Activated T-cell treated with anti-CD3 and anti-CD28 coated beads, Interleukin-2, amount 50 U/mL, for 1 hour (primary cell): ENCODE measurements at places on chromosomes 5 and 9.

DNA sequence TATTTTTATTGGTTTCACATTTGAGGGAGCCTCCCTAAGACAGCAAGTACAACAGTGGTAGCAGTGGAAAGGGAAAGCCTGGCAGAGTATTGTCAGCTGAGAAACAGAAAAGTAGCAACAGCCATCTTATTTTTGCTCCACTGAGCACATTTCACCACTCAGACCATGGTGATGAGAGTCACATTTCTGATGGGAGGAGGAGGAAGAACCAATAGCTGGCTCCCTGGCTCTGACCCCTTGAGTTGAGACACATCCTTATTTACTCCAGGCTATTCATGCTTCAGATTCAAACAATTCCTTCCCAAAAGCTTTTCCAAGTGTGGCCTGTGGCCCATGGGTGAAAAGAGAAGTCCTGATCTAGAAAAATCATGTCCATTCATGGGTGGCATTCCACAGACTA, 236.3 kb downstream of the ARHGAP26 start:
- no peak for DNase-seq

GRCh38 chr5:124512952-124513632, 233.3 kb downstream of the ZNF608 start:
- DNase-seq: no peak

DNA sequence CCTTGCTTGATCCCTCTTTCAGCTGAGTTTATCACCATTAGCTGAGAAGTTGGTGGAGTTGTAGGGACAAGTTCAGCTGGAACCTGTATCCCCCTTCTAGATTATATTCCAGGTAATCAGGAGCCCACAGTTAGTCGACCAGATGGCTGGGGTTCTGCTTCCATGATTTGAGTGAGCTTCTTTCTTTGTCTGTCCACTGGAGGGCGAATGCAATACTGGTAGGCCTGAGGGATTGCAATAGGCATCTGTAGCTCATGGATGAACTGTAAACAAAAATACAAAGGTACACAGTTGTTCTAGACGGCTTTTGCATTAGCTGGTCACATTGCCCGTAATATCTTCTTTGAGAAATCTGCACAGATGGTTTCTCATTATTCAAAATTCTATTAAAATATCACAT, 88.9 kb downstream of the PCSK5 start:
- no peak for DNase-seq

GRCh38 chr5:39427229-39427628, 2.4 kb upstream of the DAB2 start:
- DNase-seq: no peak

DNA sequence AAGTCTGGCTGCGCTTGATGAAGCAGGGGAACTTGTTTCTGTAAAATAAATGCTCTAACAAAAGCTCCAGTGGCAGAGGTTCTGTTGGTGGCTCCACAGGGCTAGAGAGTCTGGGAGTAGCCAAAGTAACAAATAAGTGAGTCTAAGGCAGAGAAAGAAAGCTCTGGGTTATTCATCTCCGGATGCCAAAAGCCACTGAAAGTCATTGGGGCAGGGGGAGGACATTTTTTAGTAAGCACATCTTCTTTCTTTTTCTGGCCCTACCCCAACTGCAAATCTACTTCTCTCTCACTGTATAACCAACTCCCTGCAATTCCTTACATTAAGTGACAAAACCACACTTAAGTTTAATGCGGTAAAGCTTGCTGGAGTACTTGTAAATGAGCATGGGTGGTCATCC, 141.6 kb downstream of the INSYN2B start:
- DNase-seq: no peak

DNA sequence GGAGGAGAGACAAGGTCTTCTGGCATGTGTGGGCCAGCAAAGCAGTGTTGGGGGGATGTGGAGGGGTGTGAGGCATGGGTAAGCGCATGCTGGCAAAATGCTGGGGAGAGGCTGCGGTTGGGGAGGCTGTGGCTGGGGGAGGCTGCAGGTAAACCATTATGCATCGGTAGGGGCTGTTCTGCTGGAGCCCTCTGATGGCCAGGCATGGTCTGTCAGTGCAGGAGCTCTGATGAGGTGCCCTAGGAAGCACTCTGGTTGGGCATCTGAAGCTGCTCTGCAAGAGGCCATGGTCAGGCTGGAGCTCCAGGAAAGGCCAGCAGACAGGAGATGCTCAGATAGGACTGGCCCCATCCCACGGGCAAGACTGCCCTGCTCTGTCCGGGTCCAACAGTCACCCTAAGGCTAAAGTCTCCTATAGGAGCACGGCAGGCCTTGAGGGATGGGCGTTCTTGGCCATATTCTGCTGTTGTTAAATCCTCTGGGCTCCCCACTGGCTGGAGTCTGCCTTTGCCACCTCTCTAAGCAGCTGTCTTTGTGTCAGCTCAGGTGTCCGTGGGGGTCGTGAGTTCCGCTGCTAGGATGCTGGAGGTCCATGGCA, 28.7 kb downstream of the ITGA2 start:
- DNase-seq: no peak

DNA sequence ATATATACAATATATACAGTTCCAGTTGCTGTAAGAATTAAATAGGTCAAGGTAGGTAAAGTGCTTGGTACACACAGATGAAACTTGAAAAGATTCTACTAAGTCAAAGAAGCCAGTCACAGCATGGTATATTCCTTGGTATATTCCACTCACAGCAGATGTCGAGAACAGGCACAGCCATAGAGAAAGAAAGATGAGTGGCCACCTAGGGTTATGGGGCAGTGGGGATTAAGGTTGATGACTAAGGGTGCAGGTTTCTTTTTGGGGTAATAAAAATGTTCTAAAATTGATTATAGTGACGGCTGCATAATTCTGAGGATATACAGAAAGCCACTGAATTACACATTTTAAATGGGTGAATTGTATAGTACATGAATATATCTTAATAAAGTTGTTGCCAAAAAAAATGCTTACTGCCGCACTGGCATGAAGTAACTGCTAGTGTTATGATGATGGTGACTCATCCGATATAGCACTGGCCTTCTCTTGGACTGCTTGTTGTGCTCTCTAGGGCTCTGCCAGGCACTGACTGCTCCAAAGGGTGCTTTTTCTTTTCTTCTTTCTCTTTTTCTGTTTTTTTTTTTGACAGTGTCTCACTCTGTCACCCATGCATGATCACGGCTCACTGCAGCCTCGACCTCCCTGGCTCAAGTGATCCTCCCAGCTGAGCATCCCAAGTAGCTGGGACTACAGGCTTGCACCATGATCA, 23.5 kb downstream of the TBC1D2 start:
- no peak for DNase-seq
